ENCODE measurements at places on chromosomes 1 and 21.

GRCh38 chr21:16976193-16976592 is 536.6 kb upstream of the CXADR start:
- DNase-seq: no peak

DNA sequence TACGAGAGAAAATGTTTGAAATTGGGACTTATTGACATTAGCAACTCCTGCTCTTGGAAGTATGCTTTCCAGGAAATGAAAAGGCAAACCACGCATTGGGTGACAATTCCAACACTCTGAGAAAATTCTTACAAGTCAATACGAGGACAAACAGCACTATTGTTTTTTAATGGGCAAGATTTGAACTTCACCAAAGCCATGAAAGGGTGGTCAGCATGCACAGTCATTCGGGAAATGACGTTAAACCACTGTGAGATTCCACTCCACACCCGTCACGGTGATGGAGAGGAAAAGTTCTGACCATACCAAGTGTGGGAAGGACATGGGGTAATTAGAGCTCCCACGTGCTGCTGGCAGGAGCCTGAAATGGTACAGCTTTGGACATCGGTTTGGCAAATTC is 12.2 kb upstream of the PRXL2B start:
- DNase-seq: no peak

GRCh38 chr1:231630558-231631205 is 4.1 kb downstream of the DISC1 start:
- no peak for DNase-seq

- no peak for DNase-seq
Observed at GRCh38 chr1:227257964-227258363, 60.3 kb downstream of the CDC42BPA start.

DNA sequence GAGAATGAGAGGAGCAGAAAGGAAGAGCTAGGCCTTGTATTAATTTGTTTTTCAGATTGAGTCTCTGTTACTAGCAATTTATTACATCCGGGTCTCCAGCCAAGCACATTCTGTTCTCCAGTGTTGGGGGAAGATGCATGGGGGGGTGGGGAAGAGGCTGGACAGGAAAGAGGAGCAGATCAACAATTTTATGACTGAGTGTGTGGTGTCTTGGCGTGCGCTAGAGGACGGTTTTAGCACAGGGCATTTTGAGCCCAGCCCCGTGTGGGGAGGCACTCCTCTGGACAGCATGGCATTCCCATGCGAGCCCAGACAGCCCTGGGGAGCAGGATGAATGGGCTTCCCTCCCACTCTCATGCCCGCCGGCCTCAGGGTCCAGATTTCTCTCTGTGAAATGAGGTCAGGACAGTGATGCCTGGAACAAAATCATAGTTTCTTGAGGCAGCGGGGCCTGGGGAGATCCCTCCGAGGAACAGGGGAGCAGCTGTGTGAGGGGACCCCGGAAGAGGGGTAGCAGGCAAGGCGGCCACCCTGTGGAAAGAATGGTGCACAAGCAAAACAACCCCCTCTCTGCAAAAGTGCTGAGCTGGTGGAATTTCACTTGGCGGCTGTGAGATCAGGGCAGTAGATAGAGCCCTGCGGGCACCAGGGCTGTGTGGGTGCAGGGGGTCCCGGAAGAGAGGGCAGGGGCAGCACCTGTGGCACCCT is 16.3 kb downstream of the SOX13 start:
- peak; percentile 36 for DNase-seq

- no peak for DNase-seq
Observed at GRCh38 chr1:198122693-198123092, 34.1 kb upstream of the NEK7 start.

DNA sequence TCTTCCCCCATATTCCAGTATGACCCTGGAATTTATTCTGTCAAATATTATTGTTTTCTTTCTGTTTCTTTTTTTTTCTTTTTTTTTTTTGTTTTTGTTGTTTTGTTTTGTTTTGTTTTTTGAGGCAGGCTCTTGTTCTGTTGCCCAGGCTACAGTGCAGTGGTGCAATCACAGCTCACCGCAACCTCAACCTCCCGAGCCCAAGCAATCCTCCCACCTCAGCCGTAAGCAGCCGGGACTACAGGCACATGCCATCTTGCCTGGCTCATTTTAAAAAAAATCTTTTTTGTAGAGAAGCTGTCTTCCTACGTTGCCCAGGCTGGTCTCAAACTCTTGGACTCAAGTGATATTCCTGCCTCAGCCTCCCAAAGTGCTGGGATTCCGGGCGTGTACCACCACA is 237.6 kb downstream of the SMYD3 start:
- DNase-seq: no peak

DNA sequence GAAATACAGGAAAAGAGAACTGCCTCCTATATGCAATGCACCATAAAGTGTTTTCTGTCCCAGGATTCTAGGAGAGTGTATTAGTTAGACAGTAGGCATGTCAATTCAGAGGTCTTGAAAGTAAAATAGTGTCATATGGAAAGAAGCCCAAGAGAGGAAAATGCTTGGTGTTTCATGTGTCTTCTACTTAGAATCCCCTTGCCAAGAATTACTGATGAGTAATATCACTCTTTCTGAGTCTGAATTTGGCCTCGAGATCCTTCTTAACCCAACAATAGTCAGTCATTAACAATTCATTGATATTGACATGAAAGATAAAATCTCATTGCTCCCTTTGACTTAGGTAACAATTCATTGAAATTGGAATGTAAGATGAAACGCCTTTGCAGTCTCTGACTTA is 972.2 kb downstream of the TTLL7 start:
- no peak for DNase-seq

DNA sequence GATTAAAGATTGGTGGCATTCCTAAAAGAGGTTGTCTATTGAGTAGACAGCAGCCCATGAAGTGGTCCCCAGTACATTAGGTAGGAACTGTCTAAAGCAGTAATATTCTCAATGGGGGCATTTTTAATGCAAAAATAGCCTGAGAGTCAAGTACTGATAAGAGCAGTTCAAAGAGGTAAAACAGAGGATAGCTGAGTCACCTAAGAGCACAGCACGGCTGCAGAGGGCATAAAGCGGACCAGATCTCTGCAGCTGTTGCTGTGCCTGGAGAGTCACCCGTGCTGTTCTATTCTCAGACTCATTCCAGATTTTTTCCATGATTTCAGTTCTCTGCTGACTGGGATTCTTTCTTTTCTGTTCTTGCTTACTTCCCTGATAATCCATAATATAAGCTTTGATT is 313.2 kb downstream of the OLFM3 start:
- DNase-seq: no peak

DNA sequence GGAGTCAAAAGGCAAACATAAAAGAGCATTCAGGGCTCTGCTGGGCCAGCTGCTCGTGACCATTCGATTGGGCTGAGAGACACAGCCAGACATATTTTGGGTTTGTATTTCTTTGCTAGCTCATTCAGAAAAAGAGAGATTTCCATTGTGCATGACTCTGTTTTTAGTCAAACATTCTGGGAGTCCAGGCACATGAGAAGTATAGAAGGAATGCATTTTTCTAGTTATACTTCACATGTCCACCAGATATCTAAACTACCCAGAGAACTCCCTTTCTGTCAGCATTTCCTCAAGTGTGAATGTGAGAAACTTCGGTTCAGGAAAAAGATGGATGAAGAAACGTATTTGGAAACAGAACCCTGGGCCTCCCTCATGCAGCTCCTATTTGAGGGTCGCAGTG is 6.3 kb upstream of the KCNE1 start:
- no peak for DNase-seq

DNA sequence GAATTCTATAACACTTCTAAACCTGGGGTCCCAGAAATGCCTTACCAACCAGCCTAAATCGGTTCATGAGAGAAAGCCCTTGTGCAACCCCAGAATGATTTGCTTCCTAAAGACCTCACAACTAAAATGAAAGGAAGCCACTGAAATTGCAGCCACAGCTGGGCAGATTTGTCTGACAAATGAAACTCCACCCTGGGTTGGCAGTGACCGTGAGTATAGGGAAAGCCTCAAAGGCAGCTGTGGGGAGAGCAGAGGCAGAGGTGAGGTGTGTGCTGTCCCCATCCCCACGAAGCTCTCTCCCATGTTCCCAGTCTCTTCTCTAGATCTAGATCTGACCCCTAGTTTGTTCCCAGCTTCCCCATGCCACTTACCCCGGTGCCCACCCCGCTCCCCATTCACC is 23.1 kb downstream of the RHBDL2 start:
- DNase-seq: no peak

GRCh38 chr1:205443585-205444299 is 12.1 kb downstream of the BLACAT1 start:
- DNase-seq: no peak

DNA sequence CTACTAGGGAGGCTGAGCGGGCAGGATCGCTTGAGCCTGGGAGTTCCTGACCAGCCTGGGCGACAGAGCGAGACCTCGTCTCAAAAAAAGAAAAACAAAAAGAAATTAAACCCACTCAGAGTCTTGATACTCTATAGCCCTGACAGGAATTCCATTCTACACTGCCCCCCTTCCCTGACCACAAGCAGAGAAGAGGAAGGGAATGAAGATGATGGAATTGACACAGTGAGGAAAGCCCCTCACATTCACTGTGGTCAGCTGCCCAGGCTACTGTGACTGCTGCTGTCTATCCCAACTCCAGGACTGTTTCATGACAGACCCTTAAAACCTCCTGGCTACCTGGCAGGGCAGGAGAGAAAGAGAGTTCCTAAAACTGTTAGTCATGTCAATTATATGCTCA is 12.1 kb downstream of the LIN9 start:
- DNase-seq: no peak

DNA sequence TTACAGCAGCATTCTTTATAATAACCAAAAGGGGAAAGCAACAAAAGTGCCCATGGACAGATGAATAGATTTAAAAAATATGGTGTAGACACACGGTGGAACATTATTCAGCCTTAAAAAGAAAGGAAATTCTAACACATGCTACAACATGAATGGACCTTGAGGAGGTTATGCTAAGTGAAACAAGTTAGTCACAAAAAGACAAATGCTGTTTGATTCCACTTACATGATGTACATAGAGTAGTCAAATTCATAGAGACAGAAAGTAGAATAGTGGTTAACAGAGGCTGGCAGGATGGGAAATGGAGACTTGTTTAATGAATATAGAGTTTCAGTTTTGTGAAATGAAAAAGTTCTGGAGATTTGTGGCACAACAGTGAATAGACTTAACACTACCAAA is 151.4 kb downstream of the CYYR1 start:
- no peak for DNase-seq

DNA sequence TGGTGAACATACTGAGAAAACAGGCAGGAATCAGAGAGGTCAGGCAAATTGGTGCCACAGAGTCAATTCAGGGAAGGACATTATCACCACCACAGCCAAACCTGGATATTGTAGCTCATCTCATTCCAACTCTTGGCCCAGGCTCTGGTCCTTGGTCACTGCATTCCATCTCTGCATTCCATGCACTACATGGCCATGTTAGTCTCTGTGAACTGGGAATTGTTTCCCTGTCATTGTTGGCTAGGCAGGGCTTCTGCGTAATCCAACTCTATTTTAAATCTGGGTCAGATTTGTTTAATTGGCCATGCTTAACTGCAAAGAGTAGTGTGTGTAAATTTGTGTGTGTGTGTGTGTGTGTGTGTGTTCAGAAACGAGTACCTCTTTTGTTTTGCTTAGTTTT is 837.6 kb upstream of the ADAMTS5 start:
- no peak for DNase-seq

DNA sequence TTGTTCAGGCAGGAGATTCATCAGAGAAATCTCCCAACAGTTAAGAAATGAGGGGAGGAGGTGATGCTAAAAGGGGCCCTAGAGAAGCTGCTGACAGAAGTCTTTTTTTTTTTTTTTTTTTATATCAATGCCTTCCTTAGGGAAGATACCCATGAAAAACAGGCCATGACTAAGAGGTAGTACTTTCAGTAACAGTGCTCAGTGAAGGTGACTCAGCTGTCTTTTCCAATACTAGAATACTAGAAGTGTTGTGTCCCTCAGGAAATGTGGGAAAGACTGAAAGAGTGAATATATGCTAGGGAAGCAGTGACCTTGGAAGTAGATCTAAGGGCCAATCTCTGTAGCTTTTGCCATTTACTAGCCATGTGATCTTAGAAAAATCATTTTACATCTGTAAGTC is 52.4 kb upstream of the SLFNL1 start:
- no peak for DNase-seq

DNA sequence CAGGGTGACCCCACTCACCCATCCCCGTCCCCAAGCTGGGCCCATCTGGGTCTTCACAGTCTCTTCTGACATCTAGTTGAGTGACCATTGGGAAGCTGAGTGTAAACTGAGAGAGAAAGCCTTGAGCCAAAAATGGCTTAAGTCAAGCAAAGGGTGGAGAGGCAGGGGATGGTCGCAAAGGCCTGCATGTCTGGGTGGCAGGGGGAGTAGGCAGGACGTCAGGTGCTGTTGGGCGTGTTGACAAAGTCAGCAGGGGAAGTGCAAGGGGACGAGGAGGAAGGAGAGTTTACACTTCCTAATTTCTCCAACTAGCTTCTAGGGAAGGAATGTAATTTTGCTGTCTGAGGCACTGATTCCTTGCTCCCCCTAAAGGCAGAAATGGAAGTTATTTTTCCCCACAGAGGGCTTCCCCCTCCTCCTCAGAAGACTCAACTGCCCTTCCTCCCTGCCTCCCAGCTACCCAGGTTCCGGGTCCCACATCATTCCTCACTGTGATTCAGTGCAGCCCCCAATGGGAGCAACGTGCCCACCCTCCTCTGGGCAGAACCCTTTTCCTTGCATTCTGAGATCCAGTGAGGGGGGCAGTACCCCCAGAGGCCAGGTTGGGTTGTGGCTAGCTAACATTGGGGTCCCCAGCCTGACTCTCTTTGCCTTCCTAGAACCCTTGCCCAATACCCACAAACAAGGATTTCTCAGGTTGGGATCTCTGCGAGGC is 1.2 kb upstream of the ADORA1 start:
- no peak for DNase-seq

DNA sequence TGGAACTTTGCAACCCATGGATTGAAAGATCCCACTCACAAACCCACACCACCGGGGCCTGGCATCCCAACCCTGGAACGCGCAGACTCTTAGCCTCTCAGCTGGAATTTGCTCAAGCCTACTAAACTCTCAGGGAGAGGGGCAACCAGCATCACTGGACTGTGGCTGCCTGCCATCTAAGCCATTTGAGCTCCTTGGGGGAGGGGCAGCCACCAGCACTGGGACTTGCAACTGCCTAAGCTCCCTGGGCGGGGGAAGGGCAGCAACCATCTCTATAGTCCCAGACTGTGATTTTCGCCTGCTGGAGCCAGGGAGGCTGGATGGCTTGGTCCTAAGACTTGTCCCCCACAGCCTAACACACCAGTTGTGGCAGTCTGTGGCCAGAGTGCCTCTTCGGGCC is 122.3 kb downstream of the SNX7 start:
- DNase-seq: no peak
